ENCODE measurements at places on chromosomes 6 and 20. TPM values are rescaled to one million over a fixed set of nuclear protein-coding genes. Genes with fewer than 3 reads are reported as not detected.
A peak's percentile ranks its signal among the peaks of the same experiment; 100 is the strongest.

GRCh38 chr6:1473598-1473997, 84.2 kb downstream of the FOXF2 start:
- H3K4me3 ChIP-seq = no peak overlapping the region
- DNase-seq = no peak
- no peaks in the 10 kb centered on the region for H3K36me3 ChIP-seq
- no peaks in the 10 kb centered on the region for H3K27me3 ChIP-seq
- H3K27ac ChIP-seq = no peak overlapping the region

DNA sequence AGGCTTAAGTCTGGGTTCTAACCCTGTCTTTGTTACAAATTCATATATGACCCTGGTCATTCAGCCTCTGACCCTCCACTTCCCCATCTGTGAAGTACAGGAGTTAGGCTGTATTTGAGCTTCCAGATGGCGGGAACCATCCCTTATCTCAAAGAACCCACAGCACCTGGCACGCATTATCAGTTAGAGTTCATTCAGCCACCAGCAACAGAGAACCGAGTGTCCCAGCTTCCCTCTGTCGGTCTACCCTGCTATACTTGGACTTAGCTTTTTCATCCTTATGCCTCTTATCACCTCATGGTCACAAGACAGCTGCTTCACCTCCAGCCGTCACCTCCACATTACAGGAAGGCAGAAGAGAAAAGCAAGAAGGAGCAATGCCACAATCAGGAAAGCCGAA, 147.8 kb downstream of the EYA2 start:
- no peak for DNase-seq
- no peak overlapping the region for H3K27ac ChIP-seq
- H3K4me1 ChIP-seq = no peaks in the 10 kb centered on the region
- no peaks in the 10 kb centered on the region for H3K27me3 ChIP-seq

DNA sequence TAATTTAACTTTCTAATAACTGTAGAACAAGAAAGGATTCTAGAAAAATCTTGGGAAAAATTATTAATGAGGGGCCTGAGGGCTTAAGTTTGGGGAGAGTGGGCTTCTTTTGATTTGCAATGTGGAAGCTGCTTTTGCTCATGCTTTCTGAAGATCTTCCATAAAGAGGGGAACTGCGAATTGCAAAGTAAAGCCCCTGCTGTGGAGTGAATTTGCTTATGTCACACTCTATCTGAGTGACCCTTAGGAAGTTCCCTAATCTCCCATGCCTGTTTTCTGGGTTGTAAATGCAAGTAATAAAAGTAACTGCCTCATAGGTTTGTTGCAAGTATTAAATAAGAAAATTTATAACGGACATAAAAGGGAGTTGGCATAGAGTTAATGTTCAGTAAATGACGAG, 301.2 kb downstream of the PLCB1 start:
- H3K27ac ChIP-seq = no peak overlapping the region
- H3K4me3 ChIP-seq = no peak overlapping the region
- no peaks in the 10 kb centered on the region for H3K4me1 ChIP-seq
- H3K36me3 ChIP-seq = no peaks in the 10 kb centered on the region
- DNase-seq = no peak
- no peaks in the 10 kb centered on the region for H3K27me3 ChIP-seq

GRCh38 chr20:25544311-25544710, 41.0 kb downstream of the NINL start:
- no peaks in the 10 kb centered on the region for H3K36me3 ChIP-seq
- no peaks in the 10 kb centered on the region for H3K27me3 ChIP-seq
- no peak for DNase-seq
- peak overlapping the region; percentile 0 for H3K27ac ChIP-seq
- H3K4me3 ChIP-seq = no peak overlapping the region
- H3K4me1 ChIP-seq = peaks cover 2% of the 10 kb centered on the region

DNA sequence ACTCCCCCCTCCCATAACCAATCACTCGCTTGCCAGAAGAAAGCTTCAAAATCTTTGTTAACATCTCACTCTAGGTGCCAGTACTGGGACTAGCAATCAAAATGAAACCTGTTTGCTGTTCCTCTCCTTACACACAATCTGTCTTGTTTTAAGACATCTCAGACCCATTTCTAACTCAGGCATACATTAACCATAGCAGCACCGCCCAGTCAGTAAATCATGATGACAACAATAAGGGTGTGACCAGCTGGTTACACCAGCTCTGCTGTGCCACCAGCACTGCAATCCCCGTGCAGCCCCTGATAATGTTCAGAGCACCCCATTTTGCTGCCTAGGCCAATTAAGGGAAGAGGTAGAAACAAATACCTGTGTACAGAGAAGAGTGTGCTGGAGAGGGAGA, 185.2 kb upstream of the TAB2 start:
- no peak overlapping the region for H3K27ac ChIP-seq
- H3K4me3 ChIP-seq = no peak overlapping the region
- no peak for DNase-seq
- H3K36me3 ChIP-seq = no peaks in the 10 kb centered on the region
- no peaks in the 10 kb centered on the region for H3K4me1 ChIP-seq
- H3K27me3 ChIP-seq = no peaks in the 10 kb centered on the region

DNA sequence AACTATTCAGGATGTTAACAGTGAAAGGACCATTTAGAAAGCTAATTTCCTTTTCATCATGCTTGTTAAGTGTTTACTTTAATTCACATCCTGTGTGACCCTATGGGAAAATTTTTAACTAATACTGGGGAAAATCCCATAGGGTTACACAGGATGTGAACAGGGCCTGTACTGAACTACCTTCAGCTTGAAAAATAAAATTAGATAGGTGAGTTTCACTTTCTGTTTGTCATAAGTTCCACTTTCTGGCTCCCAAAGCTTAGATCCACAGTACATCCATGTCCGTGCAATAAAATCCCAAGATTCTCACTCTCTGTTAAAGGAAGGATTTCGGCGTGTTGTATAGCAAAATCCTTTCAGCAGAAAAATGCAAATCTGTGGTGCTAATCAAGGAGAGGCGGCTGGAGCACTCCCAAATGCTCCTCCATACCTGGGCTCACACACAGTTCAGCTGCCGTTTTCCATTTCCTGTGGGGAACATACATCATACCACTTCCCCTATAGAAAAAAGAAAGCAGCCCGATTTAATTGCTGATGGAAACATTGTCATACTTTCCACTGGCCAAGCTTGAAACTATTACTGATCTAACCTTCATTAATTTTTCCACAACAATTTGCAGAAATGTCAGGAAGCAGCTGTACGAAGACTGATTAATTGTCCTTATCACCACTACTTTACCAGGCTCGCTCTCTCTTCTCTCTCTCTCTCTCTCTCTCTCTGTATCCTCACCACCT, 125.2 kb downstream of the HIVEP2 start:
- no peak for DNase-seq
- peak overlapping the region; percentile 59 for H3K27ac ChIP-seq
- peaks cover 8% of the 10 kb centered on the region for H3K4me1 ChIP-seq
- H3K36me3 ChIP-seq = no peaks in the 10 kb centered on the region
- peak overlapping the region; percentile 33 for H3K4me3 ChIP-seq

Gene TRERF1
- total RNA-seq = 3.3 TPM

Gene FABP7
- not detected for total RNA-seq

Gene TULP4
- 364 TPM for total RNA-seq

Gene FAM217B
- 14.4 TPM for total RNA-seq

Gene ZNF335
- total RNA-seq = 14.9 TPM

Measured in uterus (tissue), 4 donors.